Stimulated activated CD4-positive, alpha-beta T cell treated with anti-CD3 and anti-CD28 coated beads, TNF-alpha, amount 100 ng/mL, for 24 hours (primary cell): ENCODE measurements at places on chromosomes 2 and 18.

GRCh38 chr18:2150566-2150965 lies 420.7 kb downstream of the METTL4 start:
- no peak for DNase-seq

DNA sequence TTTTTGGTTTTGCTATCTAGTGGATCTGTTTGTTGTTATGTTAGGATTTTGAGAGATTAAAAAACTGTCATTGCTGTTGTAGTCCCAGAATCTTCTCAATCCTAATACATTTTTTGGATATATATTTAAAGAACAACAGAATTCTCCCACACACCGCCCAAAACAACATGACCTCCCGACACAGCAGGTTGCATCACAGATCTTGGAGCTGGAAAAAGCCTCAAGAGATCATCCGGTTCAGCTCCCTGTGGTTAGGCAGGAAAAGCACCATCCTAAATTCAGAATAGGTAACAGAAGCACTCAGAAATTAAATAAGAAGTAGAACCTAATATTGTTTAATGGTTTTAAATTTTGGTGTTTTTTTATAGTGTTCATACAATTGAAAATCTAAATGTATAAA lies 251.4 kb upstream of the STON1 start:
- no peak for DNase-seq

GRCh38 chr2:47257946-47258348 lies 102.8 kb upstream of the STPG4 start:
- no peak for DNase-seq

DNA sequence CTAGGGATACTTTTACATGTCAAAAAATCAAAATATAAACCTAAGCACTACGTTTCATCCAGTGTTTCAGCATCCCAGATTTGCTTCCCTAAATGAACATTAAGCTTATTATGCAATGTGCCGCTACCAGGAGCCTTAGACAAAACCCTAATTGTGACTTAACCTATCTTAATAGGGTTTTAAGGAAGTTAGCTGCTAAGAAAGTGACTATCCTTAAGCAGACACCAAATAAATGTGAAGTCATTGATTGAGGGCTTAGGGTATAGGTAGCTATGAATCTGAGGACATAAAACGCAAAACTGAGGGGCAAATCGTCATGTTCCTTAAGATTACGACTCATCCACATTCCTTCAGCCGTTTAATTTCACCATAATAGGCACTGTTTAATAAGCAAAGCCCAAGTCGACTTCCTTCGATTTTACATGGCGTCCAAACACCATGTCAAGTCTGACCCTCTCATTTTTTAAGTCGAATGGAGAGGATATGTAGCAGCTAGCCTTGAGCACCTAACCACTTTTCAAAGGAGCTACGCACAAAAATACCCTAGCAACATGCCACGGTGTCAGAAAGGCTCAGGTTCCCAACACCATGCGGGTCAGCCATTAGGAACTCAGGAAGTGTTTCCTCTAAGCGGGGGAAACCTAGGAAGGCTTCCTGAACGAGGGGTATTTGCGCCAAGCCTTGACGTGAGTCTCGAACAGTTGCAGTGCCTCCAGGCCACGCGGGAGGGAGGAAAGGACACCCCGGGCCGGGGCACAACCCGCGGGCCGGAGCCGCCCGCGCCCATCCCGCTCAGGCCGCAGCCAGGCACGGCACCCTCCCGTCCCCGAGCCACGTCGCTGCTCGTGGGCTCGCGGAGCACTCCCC lies 1.0 kb downstream of the HDLBP start:
- DNase-seq = no peak

DNA sequence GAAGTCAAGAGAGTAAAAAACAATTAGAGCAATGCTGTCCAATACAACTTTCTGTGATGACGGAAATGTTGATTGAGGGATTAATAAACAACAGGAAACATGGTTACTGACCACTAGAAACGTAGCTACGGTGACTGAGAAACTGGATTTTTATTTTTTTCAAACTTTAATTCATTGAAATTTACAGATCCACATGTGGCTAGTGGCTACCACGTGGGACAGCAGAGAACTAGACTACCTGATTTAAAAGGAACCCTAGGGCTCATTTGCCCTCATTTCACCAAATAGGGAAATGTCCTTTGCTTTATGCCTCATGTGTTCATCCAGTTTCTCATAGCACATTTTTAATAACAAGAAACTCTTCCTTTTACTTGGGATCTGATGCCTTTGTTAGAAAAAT lies 413.0 kb downstream of the TGIF1 start:
- DNase-seq = no peak

DNA sequence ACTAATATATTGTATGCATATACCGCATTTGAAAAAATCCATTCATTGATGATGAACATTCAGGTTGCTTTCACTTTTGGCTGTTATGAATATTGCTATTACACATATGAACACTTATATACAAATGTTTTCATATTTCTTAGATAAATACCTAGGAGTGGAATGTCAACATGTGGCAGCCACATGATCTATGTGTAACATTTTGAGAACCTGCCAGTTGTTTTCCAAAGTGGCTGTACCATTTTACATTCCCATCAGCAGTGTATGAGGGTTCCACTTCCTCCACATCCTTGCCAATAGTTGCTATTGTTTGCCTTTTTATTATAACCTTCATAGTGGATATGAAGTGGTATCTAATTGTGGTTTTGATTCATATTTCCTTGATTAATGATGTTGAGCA lies 40.5 kb downstream of the CCDC85A start:
- no peak for DNase-seq
